ENCODE measurements at places on chromosomes 16 and 17.

DNA sequence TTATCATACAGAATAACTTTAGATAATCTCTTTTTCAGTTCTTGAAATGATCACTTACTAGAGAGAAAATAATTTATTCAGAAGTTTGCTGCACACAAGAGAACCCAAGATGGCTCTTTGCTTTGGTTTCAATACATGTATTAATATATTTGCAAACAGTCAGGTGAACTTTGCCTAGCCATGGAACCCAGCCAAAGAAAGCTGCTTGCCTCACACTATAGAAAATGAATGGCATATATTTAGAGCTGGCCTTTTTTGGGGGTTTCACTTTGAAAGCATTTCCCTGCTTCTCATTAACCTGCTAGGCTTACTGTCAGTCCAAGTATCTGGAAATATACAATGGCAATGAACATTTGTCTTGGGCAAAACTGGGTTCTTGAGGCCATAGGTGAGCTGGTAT, 75.3 kb downstream of the MRTFB start:
- no peak overlapping the region for H3K27ac ChIP-seq
- H3K27me3 ChIP-seq, result no peaks in the 10 kb centered on the region
- H3K4me1 ChIP-seq, result no peaks in the 10 kb centered on the region
- DNase-seq, result no peak
- no peaks in the 10 kb centered on the region for H3K36me3 ChIP-seq

DNA sequence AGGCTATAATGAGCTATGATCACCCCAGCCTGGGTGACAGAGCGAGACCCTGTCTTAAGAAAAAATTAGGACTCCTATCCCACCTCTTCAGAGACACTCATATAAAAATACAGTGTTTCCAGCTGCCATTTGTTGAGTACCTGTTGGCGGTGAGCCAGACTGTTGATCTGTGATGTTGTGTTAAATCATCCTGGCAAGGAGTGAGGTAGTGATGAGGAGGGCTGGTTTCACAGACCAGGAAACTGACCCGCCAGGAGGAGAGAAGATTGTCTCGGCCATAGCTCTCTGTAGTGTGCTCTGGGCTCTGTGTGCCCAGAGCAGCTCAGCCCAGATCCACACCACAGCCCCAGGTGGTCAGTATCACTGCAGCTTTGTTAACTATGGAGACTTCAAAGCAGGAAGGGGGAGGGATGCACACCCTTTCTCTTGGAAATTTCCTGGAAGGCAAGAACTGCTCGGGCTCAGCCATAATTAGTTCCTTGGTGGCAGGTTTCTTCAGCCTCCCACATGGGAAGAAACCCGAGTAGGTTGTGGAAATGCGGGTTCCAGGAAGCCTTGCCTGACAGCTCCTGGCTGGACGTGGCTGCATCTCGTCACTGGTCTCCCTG, 343.0 kb downstream of the SNX29 start:
- H3K27ac ChIP-seq, result no peak overlapping the region
- H3K36me3 ChIP-seq, result no peaks in the 10 kb centered on the region
- H3K27me3 ChIP-seq, result no peaks in the 10 kb centered on the region
- H3K4me3 ChIP-seq, result no peak overlapping the region
- no peaks in the 10 kb centered on the region for H3K4me1 ChIP-seq

DNA sequence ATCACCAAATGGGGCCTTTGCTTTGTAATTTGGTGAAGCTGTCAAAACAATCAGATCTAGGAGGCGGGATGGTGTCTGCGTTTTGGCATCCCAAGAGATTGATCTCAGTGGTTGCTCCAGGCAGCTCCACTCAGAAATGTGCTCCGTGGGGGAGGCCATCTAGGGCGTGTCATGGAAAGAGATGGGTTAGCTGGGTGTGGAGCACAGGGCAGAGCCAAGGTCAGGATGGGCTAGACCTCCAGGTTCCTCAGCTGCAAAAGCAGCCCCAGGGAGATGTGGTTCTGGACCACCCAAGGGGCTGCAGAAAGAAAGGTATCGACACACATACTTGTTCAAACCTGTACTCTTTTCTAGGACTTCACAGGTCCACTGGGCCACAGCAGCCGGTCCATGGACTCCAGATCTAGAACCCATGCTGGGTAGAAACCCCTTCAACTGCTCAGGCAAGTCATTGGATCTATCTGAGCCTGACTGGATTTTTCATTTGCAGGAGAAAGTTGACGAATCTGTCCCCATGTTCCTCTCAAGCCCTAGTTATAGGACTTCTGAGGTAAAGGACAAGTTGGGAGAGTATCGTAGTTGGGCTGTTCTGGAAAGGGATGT, 270.2 kb upstream of the RPL38 start:
- no peaks in the 10 kb centered on the region for H3K36me3 ChIP-seq
- no peak for DNase-seq
- no peaks in the 10 kb centered on the region for H3K27me3 ChIP-seq
- no peak overlapping the region for H3K4me3 ChIP-seq
- H3K27ac ChIP-seq, result no peak overlapping the region
- H3K4me1 ChIP-seq, result no peaks in the 10 kb centered on the region

- DNase-seq, result no peak
- H3K4me1 ChIP-seq, result no peaks in the 10 kb centered on the region
- no peaks in the 10 kb centered on the region for H3K36me3 ChIP-seq
- H3K4me3 ChIP-seq, result no peak overlapping the region
Observed at GRCh38 chr17:47267354-47267828, 13.8 kb downstream of the ITGB3 start.
